ENCODE measurements at places on chromosomes 2 and 18. TPM values are rescaled to one million over a fixed set of nuclear protein-coding genes. Genes with fewer than 3 reads are reported as not detected.

Gene TMEM178A
- total RNA-seq = 0.69 TPM

Gene CYS1
- 5.0 TPM for total RNA-seq

Gene COBLL1
- total RNA-seq = 2.5 TPM

Gene ERFE
- 1.3 TPM for total RNA-seq

Gene MC5R
- not detected for total RNA-seq

Gene SLC5A7
- total RNA-seq = not detected

Gene HRH4
- under 0.01 TPM for total RNA-seq

Gene PDE1A
- 27.9 TPM for total RNA-seq

Data from bronchial smooth muscle cell (primary cell).